ENCODE measurements at places on chromosomes 2 and 18.

DNA sequence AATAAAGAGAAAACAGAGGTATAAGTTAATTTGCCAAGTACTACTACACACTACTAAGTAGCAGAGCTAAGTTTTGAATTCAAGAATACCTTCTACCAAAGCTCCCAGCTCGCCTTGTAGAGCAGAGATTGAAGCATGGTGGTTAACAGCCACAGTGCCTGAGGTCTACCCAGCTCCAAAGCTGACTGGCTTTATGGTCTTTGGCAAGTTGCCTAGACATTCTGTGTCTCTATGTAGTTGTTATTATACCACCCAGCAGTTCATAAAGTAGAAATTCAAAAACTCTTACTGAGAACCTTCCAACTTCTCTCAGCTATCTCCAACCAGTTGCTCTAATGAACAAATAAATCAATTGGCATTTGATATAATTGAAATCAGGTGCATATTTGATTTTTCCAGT lies 87.8 kb downstream of the PDE11A start:
- no peak for DNase-seq

DNA sequence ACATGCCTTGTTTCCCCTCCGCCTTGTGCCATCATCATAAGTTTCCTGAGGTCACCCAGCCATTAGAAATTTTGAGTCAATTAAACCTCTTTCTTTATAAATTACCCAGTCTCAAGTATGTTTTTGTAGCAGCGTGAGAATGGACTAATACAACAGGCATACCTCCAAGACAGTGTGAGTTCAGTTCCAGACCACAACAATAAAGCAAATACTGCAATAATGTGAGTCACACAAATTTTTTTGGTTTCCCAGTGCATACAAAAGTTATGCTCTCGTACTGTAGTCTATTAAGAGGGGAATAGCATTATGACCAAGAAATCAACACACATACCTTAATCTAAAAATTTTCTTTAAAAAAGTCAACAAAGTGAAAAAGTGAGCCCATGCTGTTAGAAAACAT lies 217.2 kb downstream of the NR4A2 start:
- no peak for DNase-seq

- no peak for DNase-seq
Measured at GRCh38 chr2:213150315-213151097, 906 bp downstream of the IKZF2 start.

DNA sequence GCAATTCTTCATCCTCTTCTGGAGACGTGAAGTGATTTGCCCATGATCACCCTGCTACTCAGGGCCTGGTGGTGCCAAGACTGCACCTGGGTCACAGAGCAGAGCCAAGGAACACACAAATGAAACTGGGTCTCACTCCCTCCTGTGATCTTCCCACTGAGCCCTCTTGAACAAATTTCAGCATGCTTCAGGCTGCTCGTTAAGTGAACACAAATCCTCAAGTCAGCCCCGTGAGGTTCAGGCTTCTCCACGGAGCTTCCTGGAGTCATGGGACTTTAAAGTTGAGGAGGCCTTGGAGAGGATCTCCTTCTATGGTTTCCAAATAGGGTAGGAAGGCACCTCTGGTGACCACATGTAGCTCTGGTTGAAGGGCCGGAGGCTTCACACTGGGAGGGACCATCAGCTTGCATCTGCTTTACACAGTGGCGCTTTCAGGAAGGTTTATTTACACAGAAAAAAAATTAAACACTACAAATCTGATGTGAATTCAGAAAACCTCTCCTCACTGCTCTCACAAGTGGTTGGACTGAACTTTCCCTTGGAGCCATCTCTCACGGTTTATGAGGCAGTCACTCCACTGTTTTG lies 255.4 kb downstream of the LOXHD1 start:
- no peak for DNase-seq

DNA sequence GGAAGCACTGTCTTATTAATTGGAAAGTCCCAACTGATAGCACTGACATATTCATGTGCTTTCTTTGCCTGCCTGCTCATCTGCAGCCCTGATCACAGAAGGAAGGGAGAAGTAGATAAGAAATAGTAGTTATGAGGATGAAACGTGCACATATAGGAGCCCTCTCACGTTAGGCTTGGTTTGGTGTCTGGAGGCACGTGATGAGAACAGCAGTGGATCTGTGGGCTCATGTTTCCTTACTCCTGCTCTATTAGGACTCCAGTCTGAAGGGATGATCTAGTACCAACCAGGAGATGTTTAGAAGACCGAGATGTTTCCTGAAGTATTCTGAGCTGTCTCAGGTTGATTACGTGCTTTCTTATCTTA lies 84.9 kb downstream of the MAP4K4 start:
- DNase-seq: no peak

- no peak for DNase-seq
Measured at GRCh38 chr2:204110751-204111516, 174.4 kb downstream of the ICOS start.

DNA sequence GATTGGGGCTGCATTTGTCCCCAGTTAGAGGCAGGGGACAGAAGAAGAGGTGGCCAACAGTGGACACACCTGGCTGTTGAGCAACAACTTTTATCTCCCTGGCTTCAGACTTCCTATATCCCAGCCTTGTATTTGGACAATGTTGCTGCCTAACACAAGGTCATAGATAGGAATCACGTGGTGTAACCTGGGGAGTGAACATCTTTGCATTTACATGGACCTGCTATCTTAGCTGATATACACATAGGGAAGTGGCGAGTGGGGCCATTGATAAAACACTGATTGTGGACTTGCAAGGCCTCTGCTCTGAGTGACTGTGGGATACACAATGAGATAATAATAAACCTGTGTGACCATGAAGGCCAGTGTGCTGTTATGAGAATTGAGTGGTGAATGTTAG lies 26.9 kb downstream of the RAPGEF4 start:
- no peak for DNase-seq

DNA sequence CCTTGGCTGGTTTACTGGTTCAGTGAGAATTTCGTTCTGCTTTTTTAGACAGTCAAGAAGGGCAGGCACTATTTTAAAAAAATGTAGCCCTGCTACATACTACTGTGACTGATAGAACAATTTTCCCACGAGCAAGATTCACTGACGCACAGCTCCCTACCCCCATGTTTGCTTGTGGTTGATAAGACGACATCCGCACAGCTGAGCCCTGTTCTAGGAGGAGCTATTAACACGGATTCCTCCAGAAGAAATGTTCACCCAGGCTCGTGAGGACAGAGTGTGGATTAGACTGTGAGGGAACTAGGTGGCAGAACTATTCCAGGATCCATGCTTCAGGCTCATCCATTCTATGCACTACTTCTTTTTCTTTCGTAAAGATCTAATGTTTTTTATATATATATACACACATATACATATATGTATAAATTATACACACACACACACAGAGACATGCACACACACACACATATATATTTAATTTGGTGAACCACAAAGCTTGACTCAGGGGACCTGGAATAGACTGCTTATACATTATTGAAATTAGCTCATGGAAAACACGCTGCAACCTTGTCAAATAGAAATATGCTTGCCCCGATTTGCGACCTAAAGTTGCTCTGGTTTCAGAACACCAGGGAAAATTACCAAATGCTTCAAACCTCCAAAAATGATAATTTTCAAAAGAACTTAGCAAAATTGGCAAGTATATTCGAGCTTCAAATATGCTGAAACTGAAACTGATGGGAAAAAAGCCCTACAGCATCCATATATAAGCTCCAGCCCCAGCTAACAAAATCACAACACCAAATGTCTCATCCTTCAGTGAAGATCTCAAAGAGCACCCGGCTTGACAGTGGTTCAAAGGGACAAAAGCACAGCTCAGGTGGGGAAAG lies 370.4 kb downstream of the SOCS6 start:
- DNase-seq: peak; percentile 14

DNA sequence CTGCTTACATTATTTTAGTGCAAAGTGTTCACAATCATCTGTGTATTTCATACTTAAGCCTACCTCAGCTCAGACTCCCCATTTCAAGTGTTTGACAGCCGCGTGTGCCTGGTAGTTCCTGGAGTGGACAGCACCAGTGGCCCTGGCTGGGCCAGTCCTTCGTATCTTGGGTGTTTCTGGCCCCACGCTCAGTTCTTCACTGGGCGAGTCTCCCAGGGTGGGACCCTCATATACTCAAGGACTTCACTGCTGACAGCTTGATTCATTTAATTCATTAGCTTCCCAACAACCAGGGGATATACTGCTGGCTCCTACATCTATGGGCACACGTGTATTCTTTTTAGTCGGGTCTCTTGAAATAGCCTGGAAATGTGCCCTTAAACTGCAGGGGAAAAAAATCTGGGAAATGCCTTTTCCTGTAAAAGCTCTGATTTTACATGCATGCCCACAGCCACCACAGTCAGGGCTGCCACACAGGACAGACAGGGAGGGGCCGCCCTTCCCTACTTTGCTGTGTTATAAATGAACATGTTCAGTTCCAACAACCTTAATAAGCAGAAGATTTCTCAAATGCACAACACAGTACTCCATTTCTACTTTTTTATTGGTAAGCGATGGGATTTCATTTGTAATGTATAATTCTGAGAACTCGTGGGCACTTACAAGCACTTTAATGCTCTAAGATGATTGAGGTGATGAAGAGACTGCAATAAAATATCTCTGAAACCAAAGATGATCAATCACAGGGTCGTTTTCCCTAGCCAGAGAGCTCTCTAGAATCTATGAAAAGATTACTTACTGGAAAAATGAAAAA lies 205.5 kb upstream of the REV1 start:
- no peak for DNase-seq

DNA sequence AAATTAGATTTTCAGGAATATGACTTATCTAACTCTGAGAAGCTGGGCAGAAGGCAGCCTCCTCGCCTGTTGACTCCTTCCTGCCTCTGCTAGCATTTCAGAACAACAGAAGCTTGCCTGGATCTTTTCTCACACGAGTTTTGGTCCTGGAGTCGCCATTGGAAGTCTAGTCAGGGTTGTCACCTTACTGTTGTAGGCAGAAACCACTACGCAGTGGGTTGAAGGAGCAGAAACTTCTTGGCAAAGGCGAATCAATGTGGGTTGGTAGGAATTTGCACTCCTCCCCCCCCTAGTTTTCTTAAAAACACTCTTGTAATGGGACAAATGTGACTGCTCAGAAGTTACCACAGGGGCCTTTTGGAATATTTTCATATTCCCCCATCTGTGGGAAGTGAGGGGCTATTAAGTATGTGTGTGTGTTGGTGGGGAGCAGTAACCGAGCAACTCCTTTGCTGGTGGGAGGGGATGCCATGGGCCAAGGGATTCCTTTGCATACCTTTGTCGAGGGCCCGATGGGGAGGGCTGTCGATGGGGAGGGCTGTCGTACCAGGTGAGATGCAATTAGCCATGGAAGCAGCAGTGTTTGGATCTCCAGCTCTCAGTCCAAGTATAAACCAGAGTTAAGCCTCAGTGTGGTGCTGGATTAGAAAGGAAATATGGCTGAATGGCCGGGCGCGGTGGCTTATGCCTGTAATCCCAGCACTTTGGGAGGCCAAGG lies 117.4 kb downstream of the FMNL2 start:
- DNase-seq: no peak

Measured in activated gamma-delta T cell treated with Interleukin-2 at 50 U/mL for 16 hours (primary cell).